Neural crest cell (in vitro differentiated cells): ENCODE measurements at places on chromosomes 2 and 18.

GRCh38 chr2:169081551-169081950, 12.2 kb downstream of the DHRS9 start:
- DNase-seq, result no peak

- peak; percentile 19 for DNase-seq
Observed at GRCh38 chr2:152336119-152336853, 1.3 kb downstream of the FMNL2 start.

DNA sequence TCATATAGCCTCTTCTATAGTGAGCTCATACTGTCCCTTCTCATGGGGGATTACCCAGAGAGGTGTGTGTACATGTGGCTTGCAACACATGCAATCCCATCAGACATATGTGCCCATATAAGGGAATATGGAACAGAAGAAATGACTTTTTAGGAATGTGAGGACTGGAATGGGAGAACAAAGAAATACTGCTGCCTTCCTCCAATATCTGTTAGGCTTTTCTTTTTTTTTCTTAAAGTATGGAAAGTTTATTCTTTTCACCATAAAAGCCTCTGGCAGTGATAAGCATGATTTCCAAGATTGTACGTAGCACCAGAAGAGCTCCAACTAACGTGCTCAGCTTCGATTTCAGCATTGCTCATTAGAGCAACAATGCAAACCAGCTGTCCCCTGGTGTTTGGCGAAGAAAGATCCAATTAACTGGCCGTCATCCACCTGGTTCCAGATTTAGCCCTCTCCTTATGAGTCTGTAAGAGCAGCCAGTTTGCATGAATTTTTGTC, 113.6 kb downstream of the ADCYAP1 start:
- DNase-seq, result no peak

- DNase-seq, result peak; percentile 8
Observed at GRCh38 chr2:152099367-152100050, 665 bp upstream of the CACNB4 start.

DNA sequence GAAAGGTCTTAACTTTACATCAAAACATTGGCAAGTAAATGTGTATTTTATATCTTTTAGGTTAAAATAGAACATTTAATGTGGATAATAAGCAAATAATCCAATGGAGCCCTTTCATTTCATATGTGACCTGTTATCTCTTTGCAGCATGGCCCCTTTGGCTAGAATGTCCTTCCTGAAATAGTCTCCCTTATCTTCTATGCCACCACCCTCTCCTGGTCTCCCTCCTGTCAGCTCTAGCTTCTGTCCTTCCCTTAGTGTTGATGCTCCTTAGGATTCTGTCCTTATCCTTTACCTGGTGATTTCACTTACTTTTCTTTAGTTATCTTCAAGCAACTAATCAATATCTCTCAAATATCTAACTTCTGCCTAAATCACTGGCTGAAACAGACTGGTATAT, 87.1 kb upstream of the TFCP2L1 start:
- DNase-seq, result no peak

- DNase-seq, result no peak
Observed at GRCh38 chr2:198376677-198377076, 572.3 kb downstream of the PLCL1 start.

DNA sequence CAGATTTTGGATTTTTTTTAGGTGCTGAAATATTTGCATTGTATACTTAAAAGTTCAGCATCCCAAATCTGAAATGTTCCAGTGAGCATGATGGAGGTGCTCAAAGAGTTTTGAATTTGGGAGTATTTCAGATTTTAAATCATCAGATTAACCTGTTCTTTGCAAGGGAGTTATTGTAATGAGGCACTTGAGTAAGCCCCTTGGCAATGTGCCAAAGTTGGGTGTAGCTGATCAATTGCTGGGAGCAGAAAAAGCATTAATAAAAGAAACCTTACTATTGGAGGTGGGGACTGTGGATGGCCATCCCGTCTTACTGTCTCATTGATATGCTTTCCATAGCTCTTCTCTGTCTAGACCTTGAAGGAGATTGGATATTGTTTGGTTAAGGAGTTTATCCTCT, 28.3 kb downstream of the MALT1 start:
- DNase-seq, result no peak

DNA sequence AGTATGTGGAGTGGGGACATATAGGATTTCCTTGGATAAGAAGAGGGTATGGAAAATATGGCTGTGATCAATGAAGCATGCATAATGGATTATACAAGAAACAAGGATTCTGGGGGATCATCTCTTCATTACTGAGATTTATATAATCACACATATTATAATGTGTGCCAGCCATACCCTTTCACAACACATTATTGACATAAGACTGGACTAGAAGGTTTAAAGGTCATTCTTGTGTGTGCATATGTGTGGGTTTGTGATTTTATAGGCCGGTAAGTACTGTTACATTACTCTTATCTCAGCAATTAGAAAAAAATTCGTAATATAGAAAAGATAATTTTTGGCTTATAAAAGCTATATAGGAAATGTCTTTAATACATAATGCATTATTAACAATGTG, 62.2 kb upstream of the DCC start:
- no peak for DNase-seq

- DNase-seq, result no peak
Observed at GRCh38 chr2:237281836-237282306, 132.1 kb downstream of the COL6A3 start.

DNA sequence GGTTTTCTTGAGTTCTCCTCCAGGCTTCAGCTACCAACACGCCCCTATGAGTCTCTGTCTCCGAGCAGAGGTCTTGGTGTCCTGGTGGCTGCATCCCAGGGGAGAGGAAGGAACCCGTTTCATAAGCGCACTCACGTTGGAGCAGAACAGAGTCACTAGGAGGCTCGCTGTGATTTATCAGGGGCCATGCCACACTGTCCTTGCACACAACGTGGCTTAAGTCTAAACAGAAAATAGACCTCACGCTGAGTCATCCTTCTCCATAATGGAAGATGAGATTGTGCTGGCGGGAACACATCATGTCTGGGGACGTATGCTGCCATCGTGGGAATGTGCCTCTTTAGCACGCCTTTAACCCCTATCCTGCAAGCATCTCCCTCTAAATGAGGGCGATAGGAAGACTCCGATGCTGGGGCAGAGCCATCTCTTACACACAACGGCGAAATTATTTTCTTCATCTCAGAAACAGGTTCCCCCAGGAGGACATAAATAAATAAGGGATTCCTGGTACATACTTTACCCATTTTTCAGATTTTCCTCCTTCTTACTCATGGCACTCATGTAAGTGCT, 211.4 kb downstream of the KLHL29 start:
- no peak for DNase-seq

DNA sequence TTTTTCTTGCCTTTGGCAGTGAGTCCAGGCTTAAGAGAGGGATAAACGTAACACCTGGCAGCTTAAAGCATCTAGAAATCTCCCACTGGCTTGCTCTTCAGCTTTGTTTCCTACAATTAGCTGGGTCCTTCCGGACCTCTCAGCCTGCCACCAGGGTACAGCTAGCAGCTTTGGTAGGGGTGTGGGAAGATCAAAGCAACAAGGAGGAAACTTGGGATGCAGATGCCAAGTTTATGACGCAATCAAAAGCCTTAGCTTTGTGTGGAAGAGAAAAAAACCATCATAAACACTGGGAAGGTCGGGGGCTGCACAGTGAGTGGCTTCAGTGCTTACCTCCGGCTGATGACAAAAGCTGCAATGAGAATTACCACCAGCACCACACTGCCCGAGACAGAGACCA, 116.9 kb downstream of the EPHA4 start:
- no peak for DNase-seq

- DNase-seq, result no peak
Observed at GRCh38 chr18:9841752-9842151, 44.0 kb upstream of the TXNDC2 start.

GRCh38 chr2:134320930-134321329, 67.1 kb downstream of the MGAT5 start:
- DNase-seq, result no peak

DNA sequence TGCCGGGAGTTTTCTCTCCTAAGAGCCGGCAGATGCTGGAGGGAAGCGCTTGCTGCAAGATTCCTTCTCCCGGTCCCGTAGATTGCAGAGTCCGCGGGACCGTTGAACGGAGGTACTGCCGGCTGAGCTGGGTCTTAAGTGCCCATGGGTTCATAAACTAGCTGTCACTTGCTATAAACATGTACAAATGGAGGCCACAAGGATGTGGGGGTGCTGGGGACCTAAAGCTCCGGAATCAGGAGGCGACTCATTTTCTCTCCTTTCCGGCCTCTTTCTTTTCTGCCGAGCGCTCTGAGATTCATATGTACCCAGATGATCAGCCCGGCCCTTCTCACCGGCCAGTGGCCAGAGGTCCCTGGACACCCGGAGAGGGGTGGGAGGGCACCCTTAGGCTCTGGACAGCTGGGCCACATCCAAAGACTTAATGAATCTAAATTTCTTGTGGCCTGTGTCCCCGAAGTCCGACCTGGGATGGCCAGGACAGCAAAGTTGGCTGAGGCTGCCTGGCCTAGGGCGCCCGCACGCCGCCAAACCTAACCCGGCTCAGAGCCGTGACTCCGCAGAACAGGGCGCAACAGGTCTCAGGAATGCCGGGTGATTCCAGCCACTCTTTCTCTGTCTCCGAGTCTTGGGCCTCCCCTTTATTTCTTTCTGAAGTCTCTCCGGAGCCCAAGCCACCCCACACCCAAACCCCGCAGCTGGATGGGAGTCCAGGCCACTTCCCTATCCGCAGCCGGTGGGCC, 2.4 kb upstream of the PAX3 start:
- peak; percentile 36 for DNase-seq

DNA sequence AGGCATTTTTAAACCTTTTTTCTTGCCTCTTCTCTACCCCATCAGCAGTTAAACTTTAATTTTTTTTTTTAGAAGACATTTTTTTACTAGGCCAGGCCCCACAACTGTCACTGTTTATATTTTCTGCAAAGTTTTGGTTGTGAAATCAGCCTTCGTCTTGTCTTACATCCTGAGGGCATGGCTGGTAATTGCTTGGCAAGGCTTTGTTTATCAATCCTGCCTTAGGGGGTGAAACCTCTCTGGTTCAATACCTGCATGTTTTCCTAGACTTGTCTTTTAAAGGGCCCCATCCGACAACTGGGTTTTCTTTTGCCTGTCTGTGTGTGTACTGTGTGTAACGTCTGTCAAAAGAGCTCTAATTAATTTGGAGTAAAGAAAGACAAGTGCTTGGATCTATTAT, 330.0 kb upstream of the CWC22 start:
- DNase-seq, result no peak

GRCh38 chr2:159144776-159145614, 141.5 kb downstream of the WDSUB1 start:
- no peak for DNase-seq

- DNase-seq, result no peak
Observed at GRCh38 chr18:46488471-46489213, 168.4 kb downstream of the LOXHD1 start.

DNA sequence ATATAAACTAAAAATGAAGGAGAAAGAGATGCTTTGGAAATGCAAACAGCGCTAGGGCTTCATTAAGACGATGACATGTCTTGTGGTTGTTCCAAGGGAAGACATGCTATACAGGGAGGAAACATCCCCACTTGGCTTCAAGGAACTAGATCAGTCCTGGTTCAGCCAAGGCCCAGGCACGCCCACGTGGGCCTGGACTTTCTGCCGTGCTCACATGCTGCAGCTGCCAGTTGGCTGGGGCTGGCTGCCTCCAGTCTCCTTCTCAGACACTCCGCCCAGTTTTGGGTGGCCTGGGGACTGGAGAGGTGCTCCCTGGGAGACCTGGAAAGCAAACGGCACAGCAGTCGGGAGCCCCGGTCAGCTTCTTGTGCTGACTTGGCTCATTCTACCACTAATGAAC, 109.6 kb downstream of the GLI2 start:
- no peak for DNase-seq

DNA sequence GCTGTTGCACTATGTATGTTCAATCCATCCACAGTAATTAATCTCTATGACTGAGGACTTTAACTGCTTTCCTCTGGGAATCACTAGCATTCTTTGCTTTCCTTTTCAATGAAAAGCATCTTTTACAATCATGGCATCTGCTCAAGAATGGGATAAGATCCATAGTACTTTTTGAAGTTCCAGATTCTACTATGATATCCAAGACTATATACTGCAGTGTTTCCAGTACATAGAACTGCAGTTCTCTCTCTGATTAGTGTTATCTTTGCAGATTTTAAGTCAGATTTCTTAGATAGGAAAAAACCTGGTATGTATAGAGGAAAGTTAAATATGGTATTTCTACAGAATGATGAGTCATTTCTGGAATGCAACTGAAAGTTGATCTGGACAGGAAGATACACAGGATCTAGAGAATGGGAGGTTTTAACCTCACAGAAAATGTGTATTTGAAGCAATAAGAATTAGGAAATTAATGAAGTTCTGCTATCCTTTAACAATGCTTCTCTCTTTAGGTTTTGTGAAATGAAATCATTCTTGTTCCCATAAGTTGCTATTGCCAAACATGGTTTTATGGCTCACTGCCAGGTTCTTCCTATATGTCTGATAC, 670.7 kb downstream of the ERBB4 start:
- no peak for DNase-seq

DNA sequence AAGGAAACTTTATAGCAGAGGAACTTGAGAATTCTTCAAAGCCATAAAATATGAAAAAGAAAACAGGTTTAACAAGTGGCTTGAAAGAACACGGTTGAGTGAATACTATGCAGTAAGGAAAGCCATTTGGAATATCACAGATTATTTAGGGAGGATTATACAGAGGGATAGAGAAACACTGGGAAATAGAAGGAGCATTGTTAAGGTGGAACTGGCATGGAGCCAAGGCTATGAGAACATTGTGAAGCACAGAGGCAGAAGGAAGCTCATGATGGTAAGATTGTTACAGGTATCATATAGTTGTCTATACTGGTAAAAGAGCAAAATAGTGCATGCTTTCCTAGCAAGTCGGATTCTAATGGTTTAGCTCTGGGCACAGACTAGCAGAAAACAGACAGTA, 87.1 kb downstream of the SS18 start:
- no peak for DNase-seq

- no peak for DNase-seq
Observed at GRCh38 chr2:98768384-98769113, 37.6 kb upstream of the MGAT4A start.

GRCh38 chr2:9071032-9071431, 67.5 kb upstream of the MBOAT2 start:
- no peak for DNase-seq

DNA sequence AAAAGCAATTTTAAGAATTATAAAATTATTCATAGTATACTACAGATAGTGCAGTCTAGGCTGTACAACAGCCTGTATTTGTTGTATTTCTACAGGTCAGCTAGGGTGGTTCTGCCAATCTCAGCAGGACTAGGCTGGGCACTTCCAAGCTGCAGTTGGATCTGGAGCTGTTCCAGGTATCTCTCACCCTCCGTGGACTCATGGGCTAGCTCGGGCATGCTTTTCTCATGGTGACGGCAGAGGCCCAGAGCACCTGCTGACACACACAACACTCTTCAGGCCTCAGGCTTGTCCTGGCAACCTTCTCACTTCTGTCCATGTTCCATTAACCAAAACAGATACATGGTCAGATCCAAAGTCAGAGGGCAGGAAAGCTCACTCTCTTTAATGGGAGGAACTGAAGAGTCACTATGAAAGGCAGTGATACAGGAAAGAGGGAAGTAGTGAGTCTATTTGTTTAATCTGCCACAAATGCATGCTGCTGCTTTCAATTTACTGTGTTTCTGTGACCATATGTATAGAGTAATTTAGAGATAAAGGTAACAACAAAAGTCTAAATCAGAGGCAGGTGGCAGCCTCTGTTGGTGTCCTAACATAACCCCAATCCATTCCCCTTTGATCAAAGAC, 462.4 kb upstream of the ACVR2A start:
- no peak for DNase-seq
